ENCODE measurements at places on chromosomes 5 and 9. TPM values are rescaled to one million over a fixed set of nuclear protein-coding genes. Genes with fewer than 3 reads are reported as not detected.

DNA sequence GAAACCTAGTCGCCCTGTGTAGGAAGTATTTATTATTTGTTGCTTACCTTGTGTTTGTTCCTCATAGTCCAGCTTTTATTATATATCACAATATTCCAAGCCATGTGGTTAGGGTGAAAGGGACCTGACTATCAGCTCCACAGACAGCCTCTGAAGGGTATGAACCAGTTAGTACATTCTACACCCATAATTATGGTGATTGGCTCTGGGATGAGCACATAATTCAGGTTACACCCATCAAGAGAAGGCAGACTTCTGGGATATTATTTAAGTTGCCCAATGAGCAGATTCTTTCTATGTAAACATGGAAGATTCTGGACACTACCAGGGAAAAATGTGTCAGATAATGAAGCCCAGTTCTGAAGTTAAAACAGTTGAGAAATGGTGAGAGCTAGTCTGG is 168.0 kb downstream of the KIF4B start:
- DNase-seq = no peak

GRCh38 chr9:16509997-16510396 is 360.5 kb downstream of the BNC2 start:
- no peak for DNase-seq

Gene UBE2QL1
- 1.6 TPM for total RNA-seq

DNA sequence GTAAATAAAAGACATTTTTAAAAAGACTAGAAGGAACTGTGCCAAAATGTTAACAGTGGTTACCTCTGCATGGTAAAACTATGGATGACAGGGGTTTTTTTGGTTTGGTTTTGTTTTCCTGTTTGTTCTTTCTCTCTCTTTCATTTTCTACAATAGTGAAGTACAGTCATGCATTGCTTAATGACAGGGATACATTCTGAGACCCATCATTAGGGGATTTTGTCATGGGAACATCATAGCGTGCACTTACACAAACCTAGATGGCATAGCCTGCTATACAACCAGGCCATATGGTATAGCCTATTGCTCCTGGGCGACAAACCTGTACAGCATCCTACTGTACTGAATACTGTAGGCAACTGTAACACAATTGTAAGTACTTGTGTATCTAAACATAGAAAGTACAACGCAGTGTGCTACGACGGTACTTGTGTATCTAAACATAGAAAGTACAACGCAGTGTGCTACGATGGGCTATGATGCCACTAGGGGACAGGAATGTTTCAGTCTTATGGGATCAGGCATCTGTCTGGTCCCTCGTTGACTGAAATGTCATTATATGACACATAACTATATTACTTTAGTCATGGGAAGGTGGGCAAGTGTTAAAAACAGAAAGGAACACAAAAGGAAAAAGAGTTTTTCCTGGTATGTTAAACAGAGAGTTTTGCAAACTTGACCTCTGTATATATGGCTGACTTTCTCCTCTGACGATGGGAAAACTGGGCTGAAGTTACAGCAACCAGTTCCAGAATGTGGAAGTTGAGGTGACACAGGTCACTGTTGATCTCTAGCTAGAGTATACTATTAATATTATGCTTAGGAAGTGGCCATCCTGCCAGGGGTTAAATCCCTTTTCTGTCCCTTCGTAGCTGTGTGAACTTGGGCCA is 7.4 kb upstream of the ADAM19 start:
- DNase-seq = no peak

Measured in aorta (tissue), 5 donors.